SJSA1 (cell line): ENCODE measurements at places on chromosomes 5 and 9. TPM values are rescaled to one million over a fixed set of nuclear protein-coding genes. Genes with fewer than 3 reads are reported as not detected.

GRCh38 chr9:131618071-131618479 lies 72.8 kb downstream of the PRRT1B start:
- H3K4me1 ChIP-seq: no peaks in the 10 kb centered on the region; the same call in 1 of the 2 replicates
- H3K4me3 ChIP-seq: no peak overlapping the region
- peaks cover 16% of the 10 kb centered on the region for H3K36me3 ChIP-seq
- no peaks in the 10 kb centered on the region for H3K27me3 ChIP-seq
- no peak for DNase-seq

GRCh38 chr5:123455640-123456039 lies 32.4 kb upstream of the CEP120 start:
- H3K27me3 ChIP-seq: peaks cover 3% of the 10 kb centered on the region; the same call in 1 of the 2 replicates
- no peak overlapping the region for H3K27ac ChIP-seq
- 0 out of 2 replicates have a peak, but pooled peaks cover 3% of the 10 kb centered on the region for H3K4me1 ChIP-seq
- no peak for DNase-seq

DNA sequence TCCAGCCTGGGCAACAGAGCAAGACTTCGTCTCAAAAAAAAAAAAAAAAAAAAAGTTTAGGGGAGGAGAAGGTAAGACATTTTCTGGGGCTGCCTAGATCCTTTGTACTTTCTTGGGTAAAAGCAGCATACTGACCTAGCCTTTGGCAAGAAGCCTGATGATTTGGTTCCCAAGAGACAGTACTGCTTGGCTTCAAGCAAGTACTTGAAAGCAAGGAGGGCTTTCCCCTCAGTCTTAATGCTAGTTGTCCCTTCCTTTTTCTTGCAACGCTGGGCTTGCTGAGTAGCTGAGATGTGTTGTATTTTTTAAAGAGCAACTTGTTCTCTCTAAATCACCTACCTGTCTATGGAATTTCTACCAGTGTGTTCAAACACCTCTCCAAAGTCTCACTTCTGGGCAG lies 76.2 kb downstream of the INSYN2B start:
- H3K27me3 ChIP-seq: no peaks in the 10 kb centered on the region
- H3K4me1 ChIP-seq: no peaks in the 10 kb centered on the region
- no peak overlapping the region for H3K4me3 ChIP-seq
- no peaks in the 10 kb centered on the region for H3K36me3 ChIP-seq

DNA sequence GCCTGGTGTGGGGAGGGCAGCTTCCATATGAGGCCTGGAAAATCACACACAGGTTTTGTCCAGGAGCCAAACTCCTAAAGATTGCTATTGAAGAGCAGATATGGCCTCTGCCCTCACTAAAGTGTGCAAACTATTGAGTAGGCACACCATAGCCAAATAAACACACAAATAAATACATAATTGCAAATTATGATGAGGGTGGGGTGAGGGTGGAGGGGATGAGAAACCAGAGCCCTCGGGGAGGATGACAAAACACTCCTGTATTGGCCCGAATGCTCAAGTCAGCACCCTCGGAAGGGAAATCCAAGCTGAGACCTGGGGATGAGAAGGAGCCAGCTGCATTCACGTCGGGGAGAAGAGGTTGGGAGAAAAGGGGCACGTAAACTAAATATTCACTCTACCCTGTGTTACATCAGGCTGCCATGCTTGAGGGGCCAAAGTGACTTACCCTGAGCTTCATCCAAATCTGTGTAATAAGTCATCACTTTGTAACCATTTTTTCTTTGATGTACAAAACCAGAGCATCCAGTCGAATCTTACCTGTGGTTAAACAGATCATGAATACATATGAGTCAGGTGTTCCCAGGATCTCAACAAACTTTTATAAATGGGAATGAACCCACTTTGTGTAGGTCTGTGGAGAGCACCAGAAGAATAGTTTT lies 73.9 kb upstream of the PCSK1 start:
- no peak for DNase-seq
- no peaks in the 10 kb centered on the region for H3K27me3 ChIP-seq
- H3K4me1 ChIP-seq: no peaks in the 10 kb centered on the region
- H3K4me3 ChIP-seq: no peak overlapping the region

GRCh38 chr5:9947225-9947714 lies 302.4 kb downstream of the ATPSCKMT start:
- no peaks in the 10 kb centered on the region for H3K4me1 ChIP-seq
- no peak overlapping the region for H3K4me3 ChIP-seq
- H3K27ac ChIP-seq: no peak overlapping the region
- H3K36me3 ChIP-seq: no peaks in the 10 kb centered on the region
- no peaks in the 10 kb centered on the region for H3K27me3 ChIP-seq
- DNase-seq: no peak

The F12 gene
- 0.74 and 3.9 TPM in 2 replicates for total RNA-seq

GRCh38 chr9:135100241-135100681 lies 12.8 kb downstream of the OLFM1 start:
- H3K4me3 ChIP-seq: no peak overlapping the region
- no peak for DNase-seq
- H3K4me1 ChIP-seq: no peaks in the 10 kb centered on the region
- H3K27me3 ChIP-seq: no peaks in the 10 kb centered on the region
- peaks cover 10% of the 10 kb centered on the region for H3K36me3 ChIP-seq

The SLC46A2 gene
- not detected in 2 replicates for total RNA-seq

DNA sequence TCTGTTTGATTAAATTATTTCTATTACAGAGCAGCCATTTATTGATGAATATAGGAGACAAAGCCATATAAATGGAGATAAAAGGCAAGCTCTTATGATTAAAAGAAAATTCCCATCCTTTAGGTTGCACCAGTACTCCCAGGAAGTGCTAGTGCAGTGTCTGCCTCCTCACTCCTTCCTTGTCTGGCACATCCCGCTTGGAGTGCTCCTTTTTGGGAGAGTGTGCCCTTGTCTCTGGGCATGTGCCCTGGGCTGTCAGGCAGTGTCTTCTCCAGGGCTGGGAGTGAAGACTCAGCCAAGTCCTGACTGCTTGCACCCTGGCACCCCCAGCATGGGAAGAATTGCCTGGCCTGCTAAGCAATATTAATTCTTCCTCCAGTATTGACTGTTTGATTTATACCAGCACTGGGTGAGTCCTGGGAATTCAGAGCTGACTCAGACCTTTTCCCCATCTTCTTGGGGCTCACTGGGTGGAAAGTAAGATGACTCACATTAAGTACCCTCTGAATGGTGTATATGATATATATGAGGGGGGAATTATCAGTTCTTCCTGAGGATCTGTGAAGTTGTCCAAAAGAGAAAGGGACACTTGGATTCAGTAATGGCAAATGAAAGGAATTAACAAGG lies 62.1 kb downstream of the ZSWIM6 start:
- no peak overlapping the region for H3K27ac ChIP-seq
- no peaks in the 10 kb centered on the region for H3K27me3 ChIP-seq
- no peak for DNase-seq
- peaks cover 12% of the 10 kb centered on the region; the same call in 1 of the 2 replicates for H3K36me3 ChIP-seq
- no peak overlapping the region for H3K4me3 ChIP-seq
- H3K4me1 ChIP-seq: peaks cover 6% of the 10 kb centered on the region

The HEXB gene
- 301 and 394 TPM in 2 replicates for total RNA-seq

The NR5A1 gene
- not detected in 2 replicates for total RNA-seq

The PRR7 gene
- total RNA-seq: 7.4 and 12.6 TPM in 2 replicates

GRCh38 chr5:96043446-96043845 lies 81.8 kb upstream of the ELL2 start:
- H3K4me1 ChIP-seq: no peaks in the 10 kb centered on the region
- DNase-seq: no peak

The PLAC8L1 gene
- not detected in 2 replicates for total RNA-seq

- H3K36me3 ChIP-seq: peaks cover 48% of the 10 kb centered on the region
- peak; percentile 95 for DNase-seq
- H3K27me3 ChIP-seq: no peaks in the 10 kb centered on the region
- H3K4me1 ChIP-seq: peaks cover 36% of the 10 kb centered on the region
Observed at GRCh38 chr5:177476531-177477233, 3.2 kb upstream of the DBN1 start.

DNA sequence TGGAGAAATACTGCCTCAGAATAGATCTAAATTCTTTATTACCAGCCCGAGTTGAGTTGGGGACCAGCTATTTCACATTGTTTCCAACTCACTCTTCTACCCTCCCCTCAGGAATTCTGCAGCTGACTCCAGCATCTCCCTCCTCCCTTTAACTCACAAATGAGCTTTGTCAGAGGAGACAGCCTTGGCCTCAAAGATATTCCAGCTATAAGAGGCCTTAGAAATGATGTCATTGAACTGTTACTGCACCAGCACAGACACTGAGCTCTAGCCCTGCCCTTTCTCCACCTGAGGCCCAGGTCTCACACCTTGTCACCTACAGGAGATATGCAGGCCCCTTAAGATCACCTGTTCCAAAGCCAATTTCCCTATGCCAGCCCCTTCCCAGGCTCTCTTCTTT lies 78.4 kb upstream of the ATP10B start:
- H3K27me3 ChIP-seq: no peaks in the 10 kb centered on the region
- H3K36me3 ChIP-seq: no peaks in the 10 kb centered on the region
- H3K4me3 ChIP-seq: no peak overlapping the region
- H3K27ac ChIP-seq: no peak overlapping the region

- H3K27ac ChIP-seq: peak overlapping the region; percentile 57
- H3K27me3 ChIP-seq: no peaks in the 10 kb centered on the region
- peak; percentile 60 for DNase-seq
- no peak overlapping the region for H3K4me3 ChIP-seq
- peaks cover 42% of the 10 kb centered on the region for H3K36me3 ChIP-seq
- H3K4me1 ChIP-seq: peaks cover 29% of the 10 kb centered on the region
Observed at GRCh38 chr5:72325566-72326305, 5.6 kb downstream of the PTCD2 start.

DNA sequence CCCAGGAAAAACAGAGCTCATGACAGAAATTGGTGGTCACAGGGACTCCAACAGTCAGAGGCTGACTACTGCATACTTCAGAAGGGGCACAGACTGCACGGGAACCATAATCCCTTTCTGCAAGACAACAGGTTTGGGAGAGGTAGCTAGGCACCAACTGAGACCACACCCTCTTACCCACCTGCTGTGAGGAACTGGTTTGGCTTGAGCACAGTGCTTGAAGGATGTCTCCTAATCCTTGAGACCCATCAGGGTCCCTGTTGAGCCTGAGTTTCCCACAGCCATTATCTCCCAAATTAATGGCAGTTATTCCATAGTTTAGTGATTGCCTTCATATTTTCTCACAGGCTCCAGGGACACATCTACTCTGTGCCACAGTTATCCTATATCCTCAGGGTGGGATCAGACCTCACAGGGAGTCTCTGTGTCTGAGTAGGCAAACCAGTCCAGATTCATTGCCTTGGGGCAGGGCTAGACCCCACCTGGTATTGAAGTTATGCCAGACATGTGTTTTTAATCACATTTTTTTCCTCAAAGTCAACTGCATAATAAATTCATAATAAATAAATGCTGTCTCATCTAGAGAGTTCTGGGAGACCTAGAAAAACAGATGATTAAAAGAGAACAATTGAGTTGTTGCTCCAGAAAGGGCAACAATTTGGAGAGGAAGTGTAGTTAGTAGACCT lies 9.3 kb upstream of the CAST start:
- H3K27me3 ChIP-seq: no peaks in the 10 kb centered on the region
- H3K36me3 ChIP-seq: no peaks in the 10 kb centered on the region
- H3K4me3 ChIP-seq: no peak overlapping the region
- peak; percentile 95 for DNase-seq
- H3K4me1 ChIP-seq: peaks cover 92% of the 10 kb centered on the region

The SLC1A3 gene
- total RNA-seq: 37.0 and 62.0 TPM in 2 replicates

The SPAAR gene
- not detected in 2 replicates for total RNA-seq

The FGF18 gene
- 0.21 TPM in 1 of 2 replicates, not detected in the other for total RNA-seq

GRCh38 chr9:123589361-123590239 lies 233.6 kb downstream of the CRB2 start:
- no peak overlapping the region for H3K27ac ChIP-seq
- no peak overlapping the region for H3K4me3 ChIP-seq
- DNase-seq: no peak
- no peaks in the 10 kb centered on the region for H3K27me3 ChIP-seq

GRCh38 chr9:25212361-25212760 lies 465.9 kb downstream of the TUSC1 start:
- H3K4me1 ChIP-seq: no peaks in the 10 kb centered on the region
- no peaks in the 10 kb centered on the region for H3K36me3 ChIP-seq
- no peaks in the 10 kb centered on the region for H3K27me3 ChIP-seq

DNA sequence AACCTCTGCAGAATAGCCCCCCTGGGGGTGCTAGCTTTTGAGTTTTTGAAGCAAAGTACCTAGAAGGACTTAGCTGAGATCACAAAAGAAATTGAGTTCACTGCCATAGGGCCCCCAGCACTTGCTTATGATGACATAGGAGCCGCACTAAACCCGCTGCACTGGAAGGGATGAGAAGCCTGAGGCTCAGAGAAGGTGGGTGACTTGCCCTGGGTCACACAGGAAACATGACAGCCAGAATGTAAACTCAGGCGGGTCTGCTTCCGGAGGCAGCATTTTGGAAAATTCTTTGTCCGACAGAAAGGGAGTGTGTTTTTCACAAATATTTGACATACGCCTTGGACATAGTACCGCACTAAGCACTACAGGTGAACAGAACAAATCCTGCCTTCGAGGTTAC lies 8.4 kb upstream of the TOR1B start:
- H3K36me3 ChIP-seq: no peaks in the 10 kb centered on the region
- H3K27me3 ChIP-seq: 0 out of 2 replicates have a peak, but pooled peaks cover 3% of the 10 kb centered on the region
- no peaks in the 10 kb centered on the region for H3K4me1 ChIP-seq
- H3K4me3 ChIP-seq: no peak overlapping the region
- no peak overlapping the region for H3K27ac ChIP-seq

The INSL4 gene
- total RNA-seq: 0.81 TPM in 1 of 2 replicates, not detected in the other

DNA sequence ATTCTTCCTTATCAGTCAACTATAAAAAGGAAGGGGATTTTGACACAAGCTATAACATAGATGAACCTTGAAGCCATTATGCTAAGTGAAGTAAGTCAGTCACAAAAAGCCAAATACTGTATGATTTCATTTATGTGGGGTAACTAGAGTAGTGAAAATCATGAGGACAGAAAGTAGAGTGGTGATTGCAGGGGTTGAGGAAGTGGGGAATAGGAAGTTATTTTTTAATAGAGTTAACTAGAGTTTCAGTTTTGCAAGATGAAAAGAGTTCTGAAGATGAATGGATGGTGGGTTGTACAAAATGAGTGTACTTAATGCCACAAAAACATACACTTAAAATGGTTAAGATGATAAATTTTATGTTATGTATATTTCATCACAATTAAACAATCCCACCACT lies 65.4 kb upstream of the FAM174A start:
- no peak overlapping the region for H3K4me3 ChIP-seq
- H3K27ac ChIP-seq: no peak overlapping the region
- no peaks in the 10 kb centered on the region for H3K27me3 ChIP-seq
- H3K4me1 ChIP-seq: no peaks in the 10 kb centered on the region

GRCh38 chr9:120839146-120839545 lies 3.6 kb downstream of the PSMD5 start:
- no peak overlapping the region for H3K27ac ChIP-seq
- H3K4me3 ChIP-seq: no peak overlapping the region
- H3K36me3 ChIP-seq: peaks cover 21% of the 10 kb centered on the region
- H3K27me3 ChIP-seq: no peaks in the 10 kb centered on the region

DNA sequence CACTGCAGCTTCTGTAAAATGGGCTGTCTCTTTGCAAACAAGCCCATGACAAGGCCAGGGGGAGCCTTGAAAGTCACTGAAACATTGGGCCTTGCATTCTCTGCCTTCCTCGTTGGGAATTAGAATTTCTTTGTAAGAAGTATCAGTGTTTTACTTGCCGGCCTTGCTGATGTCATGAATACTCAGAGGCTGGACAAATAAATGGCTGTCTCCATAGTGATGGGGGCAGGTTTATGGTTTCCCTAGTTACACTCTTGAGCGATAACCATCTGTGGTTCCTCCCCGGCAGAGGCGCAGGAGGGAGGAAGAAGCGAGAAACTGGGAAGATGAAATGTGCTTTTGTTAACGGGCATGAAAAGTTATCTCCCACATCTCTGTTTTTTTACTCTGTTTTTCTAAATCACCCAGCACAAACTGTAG lies 272.7 kb upstream of the PANK3 start:
- H3K27me3 ChIP-seq: no peaks in the 10 kb centered on the region
- peak overlapping the region; percentile 50 for H3K27ac ChIP-seq
- no peak overlapping the region for H3K4me3 ChIP-seq

- no peaks in the 10 kb centered on the region for H3K27me3 ChIP-seq
- H3K36me3 ChIP-seq: no peaks in the 10 kb centered on the region
- peak; percentile 25 for DNase-seq
- H3K27ac ChIP-seq: peak overlapping the region; percentile 33; the same call in 1 of the 2 replicates
- peaks cover 33% of the 10 kb centered on the region for H3K4me1 ChIP-seq
- H3K4me3 ChIP-seq: no peak overlapping the region
Observed at GRCh38 chr9:81879501-81879916, 48.7 kb upstream of the SPATA31D4 start.
